SJSA1 (cell line): ENCODE measurements at places on chromosomes 16 and 17. TPM values are rescaled to one million over a fixed set of nuclear protein-coding genes. Genes with fewer than 3 reads are reported as not detected.
A peak's percentile ranks its signal among the peaks of the same experiment; 100 is the strongest.

NPIPB13 gene
- not detected in 2 replicates for total RNA-seq

TPSB2 gene
- not detected in 2 replicates for total RNA-seq

CDH3 gene
- 0.34 and 4.9 TPM in 2 replicates for total RNA-seq

RHBDL1 gene
- total RNA-seq = 1.1 and 13.1 TPM in 2 replicates

TTYH2 gene
- 0.06 and 0.50 TPM in 2 replicates for total RNA-seq

EPN2 gene
- 15.7 and 19.9 TPM in 2 replicates for total RNA-seq

DNA sequence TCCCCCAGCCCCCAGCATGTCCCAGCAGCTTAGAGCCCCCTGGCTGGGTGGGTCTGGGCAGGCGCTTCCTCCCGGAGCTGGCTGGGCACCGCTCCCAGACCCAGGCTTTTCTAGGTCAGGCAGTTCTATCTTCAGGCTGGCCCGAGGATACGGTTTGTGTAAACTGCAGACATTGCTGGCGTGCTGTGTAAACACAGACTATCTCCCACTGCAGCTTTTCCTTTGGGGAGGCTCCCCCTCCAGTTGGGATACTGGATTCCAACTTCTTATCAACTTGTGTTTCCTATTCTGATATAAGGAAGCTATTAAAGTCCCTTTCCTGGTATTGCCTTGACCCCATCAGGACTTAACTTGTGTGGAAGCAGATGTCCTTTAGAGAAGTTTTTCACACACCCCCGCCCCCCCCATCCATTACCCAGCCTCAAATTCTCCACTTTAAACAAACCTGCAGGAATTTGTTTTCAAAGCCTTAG is 18.3 kb upstream of the GNA13 start:
- no peak overlapping the region for H3K4me3 ChIP-seq
- no peaks in the 10 kb centered on the region for H3K36me3 ChIP-seq
- H3K27ac ChIP-seq = no peak overlapping the region
- H3K27me3 ChIP-seq = no peaks in the 10 kb centered on the region
- peak; percentile 73 for DNase-seq

DNA sequence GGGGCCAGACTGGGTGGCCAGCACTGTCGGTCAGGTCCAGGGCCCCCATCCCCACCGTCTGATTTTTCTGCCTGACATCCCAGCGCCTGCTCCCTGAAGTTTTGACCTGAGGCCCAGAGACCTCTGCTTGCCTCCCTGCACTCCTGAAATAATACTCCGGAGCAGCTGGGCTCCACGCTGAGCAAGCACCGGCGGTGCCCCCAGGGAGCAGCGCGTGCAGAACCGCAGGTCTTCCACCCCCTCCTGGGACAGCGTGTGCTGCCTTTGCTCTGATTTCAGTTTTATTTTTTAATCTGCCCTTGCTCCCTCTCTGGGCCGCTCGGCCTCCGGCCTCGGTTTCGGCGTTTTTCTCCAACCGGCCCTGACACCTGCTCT is 132.4 kb upstream of the GSE1 start:
- peaks cover 7% of the 10 kb centered on the region; the same call in 1 of the 2 replicates for H3K4me1 ChIP-seq
- H3K27me3 ChIP-seq = no peaks in the 10 kb centered on the region
- DNase-seq = no peak
- no peak overlapping the region for H3K27ac ChIP-seq

- H3K4me1 ChIP-seq = no peaks in the 10 kb centered on the region
- no peak overlapping the region for H3K4me3 ChIP-seq
- no peak for DNase-seq
- no peaks in the 10 kb centered on the region for H3K27me3 ChIP-seq
Observed at GRCh38 chr17:5055543-5055942, 20.3 kb upstream of the SLC52A1 start.

DNA sequence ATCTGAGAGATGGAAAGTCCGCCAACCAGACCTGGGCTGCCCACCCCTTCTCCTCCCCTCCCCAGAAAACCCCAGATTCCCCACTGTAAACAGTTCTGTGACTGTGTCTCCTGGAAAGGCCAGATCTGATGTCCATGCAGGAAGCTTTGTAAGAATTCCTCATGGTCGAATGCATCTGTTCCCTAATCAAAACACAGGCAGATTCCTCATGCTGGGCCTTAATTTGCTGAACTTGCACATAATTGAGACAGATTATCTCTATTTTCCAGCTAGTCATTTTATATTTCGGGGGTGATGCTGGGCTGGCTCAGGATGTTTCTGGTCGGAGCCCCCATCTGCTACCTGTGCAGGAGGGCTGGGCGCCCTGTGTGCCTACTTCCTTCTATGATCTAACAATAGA is 233.6 kb upstream of the ASIC2 start:
- no peaks in the 10 kb centered on the region for H3K4me1 ChIP-seq
- H3K27me3 ChIP-seq = no peaks in the 10 kb centered on the region
- H3K36me3 ChIP-seq = no peaks in the 10 kb centered on the region
- DNase-seq = no peak

DNA sequence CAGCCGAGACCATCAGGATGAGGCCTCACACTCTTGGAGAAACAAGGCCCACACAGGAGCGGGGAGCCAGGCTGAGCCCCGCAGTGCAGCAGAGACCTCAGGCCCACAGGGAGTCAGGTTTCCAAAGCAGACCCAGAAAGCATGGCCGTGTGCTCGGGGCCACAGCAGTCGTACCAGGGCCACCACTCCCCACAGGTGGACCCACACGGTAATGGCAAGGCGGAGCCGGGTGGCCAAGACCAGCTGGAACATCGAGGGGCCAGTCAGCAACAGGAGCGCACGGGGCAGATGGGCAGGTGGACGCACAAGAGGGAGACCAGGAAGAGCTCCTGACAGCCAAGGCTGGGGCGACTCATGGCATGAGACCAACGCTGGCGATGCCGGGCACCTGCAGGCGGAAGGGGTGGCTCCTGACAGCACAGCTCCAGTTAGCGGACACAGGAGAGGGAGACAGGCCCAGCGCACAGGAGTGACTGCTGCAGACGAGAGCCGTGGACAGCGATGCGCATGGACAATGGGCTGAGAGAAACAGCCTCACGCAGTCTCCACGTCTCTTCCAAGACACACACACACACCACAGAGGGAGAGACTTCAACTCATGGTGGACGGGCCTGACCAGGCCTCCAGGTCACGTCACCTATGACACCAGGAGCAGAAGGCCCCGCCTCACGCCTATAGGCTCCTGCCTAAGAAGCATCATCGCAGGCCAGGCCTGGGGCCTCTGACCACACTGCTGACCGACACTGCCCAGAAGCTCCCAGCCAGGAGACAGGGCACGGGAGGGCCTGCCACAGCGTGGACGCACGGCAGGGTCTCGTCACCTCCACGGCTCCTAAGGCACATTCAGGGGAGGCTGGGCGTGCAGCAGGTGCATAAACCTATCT is 58.6 kb downstream of the ZNF778 start:
- no peak overlapping the region for H3K27ac ChIP-seq
- H3K36me3 ChIP-seq = peaks cover 91% of the 10 kb centered on the region
- no peak for DNase-seq
- H3K27me3 ChIP-seq = no peaks in the 10 kb centered on the region
- H3K4me1 ChIP-seq = no peaks in the 10 kb centered on the region

DNA sequence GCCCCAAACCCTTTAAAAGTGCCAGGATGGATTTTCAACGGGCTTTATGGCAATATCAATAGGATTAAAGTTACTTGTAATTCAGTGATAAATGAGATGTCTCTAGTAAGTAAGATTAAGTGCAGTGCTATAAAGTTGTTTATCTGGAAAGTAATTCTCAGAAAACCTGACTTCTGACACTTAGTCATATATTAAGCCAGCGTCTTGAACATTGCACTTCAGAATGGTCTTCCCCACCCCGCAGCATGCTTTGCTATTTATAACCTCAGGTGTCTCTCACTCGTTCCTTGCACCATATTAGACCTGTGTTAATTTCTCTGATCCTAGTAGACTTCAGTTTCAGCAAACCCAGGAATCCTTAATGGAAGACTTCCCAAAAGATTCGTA is 2.1 kb upstream of the MAF start:
- no peak overlapping the region for H3K4me3 ChIP-seq
- peaks cover 22% of the 10 kb centered on the region for H3K4me1 ChIP-seq
- H3K36me3 ChIP-seq = no peaks in the 10 kb centered on the region; the same call in 1 of the 2 replicates
- H3K27me3 ChIP-seq = no peaks in the 10 kb centered on the region
- no peak overlapping the region for H3K27ac ChIP-seq

GRCh38 chr17:27846042-27846655 is 45.8 kb upstream of the NOS2 start:
- H3K4me1 ChIP-seq = no peaks in the 10 kb centered on the region
- DNase-seq = no peak
- H3K4me3 ChIP-seq = no peak overlapping the region
- H3K27me3 ChIP-seq = no peaks in the 10 kb centered on the region
- H3K36me3 ChIP-seq = no peaks in the 10 kb centered on the region

DNA sequence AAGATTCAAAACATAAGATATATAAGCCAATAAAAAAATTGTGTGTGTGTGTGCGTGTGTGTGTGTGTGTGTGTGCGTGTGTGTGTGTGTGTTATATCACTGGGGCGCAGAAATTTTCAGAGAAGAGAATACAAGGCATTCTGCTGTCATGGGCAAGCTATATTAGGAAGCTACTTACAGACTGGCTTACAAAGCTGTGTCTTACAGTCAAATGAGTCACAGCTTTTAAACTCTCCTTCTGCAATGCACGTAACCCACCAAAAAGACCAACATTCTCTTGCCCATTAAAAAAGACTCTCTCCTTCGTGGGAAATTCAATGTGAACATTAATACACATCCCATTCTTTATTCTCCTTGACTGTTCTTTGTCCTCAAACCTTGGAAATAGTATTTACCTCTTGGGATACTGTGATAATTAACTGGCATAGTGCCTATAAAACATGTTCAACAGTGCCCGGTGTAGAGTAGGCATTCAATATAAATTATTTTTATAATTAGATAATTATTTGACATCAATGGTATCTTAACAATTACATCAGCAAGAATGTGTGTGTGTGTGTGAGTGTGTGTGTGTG is 860.4 kb upstream of the SOX9 start:
- no peaks in the 10 kb centered on the region for H3K36me3 ChIP-seq
- H3K27me3 ChIP-seq = no peaks in the 10 kb centered on the region
- no peaks in the 10 kb centered on the region for H3K4me1 ChIP-seq
- no peak overlapping the region for H3K27ac ChIP-seq
- no peak overlapping the region for H3K4me3 ChIP-seq
